ENCODE measurements at places on chromosomes 3 and 15.

DNA sequence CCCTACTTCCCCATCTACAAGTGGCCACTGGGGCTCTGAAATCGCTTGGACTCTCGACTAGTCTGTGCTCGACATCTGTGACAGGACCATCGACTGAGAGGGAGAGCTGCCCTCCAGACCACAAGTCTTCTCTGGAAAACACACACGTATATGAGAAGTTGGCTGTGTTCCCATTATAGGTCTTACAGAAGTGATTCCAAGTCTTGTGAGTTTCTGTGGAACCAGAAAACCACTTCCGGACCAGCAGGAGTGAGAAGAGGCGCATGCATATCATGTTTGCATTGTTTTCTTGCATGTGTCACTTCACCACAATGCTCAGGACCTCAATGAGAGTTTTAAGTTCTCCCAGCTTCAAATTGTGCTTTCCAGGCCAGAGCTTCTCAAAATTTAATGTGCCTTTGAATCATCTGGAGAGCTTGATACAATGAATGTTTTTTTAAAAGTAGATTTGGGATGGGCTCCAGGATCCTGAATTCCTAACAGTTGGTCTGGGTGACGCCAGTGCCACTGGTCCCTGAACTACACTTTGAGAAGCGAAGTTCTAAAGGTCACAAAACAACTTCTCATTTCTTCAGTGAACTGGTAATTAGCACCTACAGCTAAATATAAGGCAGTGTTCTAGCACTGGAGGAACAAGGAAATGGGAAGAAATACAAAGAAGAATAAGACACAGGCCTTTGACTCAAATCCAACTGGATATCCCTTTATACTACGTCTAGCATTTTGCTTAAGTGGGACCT is 15.7 kb downstream of the LIPC start:
- DNase-seq: no peak

DNA sequence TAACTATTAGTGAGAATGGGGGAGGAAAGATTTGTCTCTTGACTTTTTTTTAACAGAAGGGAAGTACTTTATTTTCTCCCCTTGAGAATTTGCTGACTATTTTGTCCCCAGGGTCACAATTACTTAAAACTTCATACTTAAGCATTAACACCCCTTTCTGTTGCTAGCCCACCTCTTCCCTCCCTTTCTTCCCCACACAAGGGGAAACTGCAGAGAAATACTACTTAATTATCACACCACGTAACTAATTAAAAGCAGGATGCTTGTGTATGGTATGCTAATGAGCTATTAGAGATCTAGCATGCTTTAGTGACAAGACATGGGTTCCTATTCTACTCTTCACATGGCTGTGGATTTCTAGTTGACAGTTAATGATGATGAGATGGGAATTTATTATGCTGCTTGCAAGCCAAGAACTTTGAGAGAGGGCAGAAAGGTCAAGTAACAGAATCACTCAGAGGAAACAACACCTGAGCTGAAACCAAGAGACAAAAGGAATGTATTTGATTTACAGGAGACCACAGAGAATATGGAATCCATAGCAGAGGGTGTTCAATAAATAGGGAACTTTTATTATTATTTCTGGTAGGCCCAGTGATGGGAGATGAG is 179.2 kb downstream of the LSAMP start:
- DNase-seq: no peak

DNA sequence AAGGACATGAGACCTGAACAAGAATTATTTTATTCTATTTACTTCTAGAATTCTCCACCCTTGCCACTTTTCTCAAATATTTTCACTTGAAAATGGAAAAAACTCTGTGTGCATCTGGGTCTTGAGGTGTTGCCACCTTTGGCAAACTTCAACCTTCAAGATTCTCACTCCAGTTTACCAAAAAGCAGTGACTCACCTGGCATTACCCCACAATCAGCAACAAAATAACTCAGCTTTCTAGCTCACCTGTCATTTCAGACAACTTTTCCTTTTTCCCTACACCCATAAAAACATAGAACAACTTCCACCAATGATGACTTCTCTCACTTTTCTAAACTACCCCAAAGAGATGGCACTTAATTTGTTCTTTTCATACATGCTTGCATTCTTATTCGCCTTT is 115.8 kb downstream of the DUT start:
- DNase-seq: no peak

- no peak for DNase-seq
Observed at GRCh38 chr3:104879919-104880318, 486.8 kb upstream of the ALCAM start.

DNA sequence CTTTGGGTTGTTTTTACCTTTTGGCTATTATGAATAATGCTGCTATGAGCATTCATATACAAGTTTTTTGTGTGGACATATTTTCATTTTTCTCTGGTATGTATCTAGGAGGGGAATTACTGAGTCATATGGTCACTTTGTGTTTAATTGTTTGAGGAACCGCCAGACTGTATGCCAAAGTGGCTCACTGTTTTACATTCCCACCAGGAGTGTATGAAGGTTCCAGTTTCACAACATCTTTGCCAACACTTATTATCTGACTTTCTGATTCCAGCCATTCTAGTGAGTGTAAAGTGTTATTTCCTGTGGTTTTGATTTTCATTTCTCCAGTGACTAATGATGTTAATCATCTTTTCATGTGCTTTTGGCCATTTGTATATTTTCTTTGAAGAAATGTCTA is 51.8 kb downstream of the CMTM7 start:
- DNase-seq: no peak

DNA sequence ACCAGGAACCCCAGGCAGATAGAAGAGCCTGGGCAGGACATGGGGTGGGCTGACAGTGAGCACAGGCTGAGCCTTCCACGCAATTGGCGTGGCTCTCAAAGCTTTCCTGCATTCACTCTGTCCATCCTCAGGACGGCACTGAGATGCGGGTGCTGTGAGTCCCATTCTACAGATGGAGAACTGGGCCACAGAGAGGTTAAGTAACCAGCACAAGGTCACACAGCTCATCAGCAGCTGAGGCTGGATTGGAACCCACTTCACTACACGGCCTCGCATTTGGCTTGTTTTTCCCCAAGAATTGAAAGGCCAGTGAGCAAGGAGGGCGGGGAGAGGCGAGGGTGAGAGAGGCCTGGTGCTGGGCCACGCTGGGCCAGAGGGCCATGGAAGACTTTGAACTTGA is 36.0 kb upstream of the GRIP2 start:
- no peak for DNase-seq

- no peak for DNase-seq
Observed at GRCh38 chr3:155078711-155079467, 1.2 kb upstream of the MME start.

- no peak for DNase-seq
Observed at GRCh38 chr3:19231792-19232461, 83.6 kb downstream of the KCNH8 start.

DNA sequence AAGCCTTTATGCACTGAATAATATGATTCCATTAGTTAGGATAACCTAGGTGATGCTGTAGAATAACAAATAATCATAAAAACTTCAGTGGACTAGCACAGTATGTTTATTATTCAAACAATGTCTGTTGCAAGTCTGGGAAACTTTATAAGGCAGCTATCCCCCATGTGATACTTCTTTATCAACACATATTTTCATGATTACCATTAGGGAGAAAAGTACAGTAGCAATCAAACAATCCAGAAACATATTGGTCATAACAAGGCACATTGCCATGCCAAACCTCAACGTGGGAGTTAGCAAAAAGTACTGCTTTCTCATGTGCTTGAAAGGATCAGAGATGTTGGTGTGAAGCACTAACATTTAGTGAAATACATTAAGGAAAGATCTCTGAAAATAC is 35.5 kb downstream of the EOMES start:
- DNase-seq: no peak

GRCh38 chr3:72336821-72337479 is 511.3 kb downstream of the SHQ1 start:
- no peak for DNase-seq

GRCh38 chr3:171049861-171050444 is 23.4 kb upstream of the SLC2A2 start:
- peak; percentile 55 for DNase-seq

- DNase-seq: no peak
Observed at GRCh38 chr3:101687142-101687931, 819 bp upstream of the RPL24 start.

GRCh38 chr3:69821133-69821532 is 81.9 kb downstream of the MITF start:
- DNase-seq: no peak

DNA sequence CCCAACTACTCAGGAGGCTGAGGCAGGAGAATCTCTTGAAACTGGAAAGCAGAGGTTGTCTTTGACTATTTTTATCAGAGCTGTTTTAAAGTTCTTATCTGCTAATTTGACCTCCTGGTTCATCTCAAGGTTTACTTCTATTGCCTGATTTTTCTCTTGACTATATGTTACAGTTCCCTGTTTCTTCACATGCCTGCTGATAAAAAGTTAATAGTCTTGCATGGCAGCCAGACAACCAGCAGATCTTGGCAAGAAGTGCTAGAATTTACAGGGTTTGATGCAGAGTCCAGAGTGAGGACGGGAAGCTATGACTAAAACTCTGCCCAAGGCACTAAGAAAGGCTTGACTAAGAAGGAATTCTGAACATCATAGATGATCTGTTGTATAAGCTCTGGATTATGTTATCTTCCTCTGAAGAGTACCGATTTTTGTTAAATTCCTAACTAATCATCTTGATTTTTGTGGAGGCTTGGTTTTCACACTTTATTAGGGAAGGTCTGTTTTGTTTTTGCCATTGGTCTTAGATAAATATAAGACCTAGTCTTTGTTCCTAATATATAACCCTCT is 85.9 kb downstream of the CHSY1 start:
- no peak for DNase-seq

DNA sequence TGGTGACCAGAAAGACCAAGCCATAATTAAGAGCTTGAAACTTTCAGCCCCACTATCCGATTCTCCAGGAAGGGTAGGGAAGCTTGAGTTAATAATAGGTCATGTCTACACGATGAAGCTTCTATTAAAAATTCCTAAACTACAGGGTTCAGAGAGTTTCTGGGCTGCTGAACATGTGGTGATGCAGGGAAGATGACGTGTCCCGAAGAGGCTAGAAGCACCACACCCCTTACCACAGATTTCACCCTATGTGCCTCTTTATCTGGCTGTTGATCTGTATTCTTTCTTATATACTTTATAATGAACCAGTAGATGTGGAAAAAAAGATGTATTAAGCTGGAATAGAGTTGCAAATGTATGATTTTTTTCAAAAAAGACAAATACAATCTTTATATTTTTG is 473.4 kb downstream of the NLGN1 start:
- DNase-seq: no peak

- DNase-seq: no peak
Observed at GRCh38 chr3:43616034-43616433, 5.8 kb downstream of the ANO10 start.

DNA sequence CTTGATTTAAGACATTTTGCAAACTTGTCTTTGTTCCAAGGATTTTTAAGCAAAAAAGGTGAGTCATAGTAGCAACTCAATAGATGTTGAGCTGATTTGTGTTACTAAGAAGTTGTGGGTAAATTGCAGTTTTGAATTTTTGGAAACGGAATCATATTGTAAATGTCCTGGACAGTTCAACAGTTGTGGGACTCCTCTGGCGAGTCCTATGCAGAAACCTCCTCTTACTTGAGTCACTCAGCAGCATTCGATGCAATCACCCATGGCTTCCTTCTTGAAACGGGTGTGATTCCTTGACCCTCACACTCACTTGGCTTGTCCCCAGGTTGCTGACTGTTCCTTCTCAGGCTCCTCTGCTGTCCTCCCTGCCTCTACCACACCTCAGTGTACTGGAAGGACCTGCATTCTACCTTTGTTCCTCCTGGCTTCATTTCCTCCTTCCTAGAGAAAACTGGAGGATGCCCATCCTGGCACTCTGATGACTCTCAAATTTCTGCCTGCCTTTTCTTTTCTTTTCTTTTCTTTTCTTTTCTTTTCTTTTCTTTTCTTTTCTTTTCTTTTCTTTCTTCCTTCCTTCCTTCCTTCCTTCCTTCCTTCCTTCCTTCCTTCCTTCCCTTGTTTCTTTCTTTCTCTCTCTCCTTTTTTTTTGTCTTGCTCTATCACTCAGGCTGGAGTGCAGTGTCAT is 52.8 kb upstream of the DGKG start:
- no peak for DNase-seq
